ENCODE measurements at places on chromosomes 7 and 10.

- DNase-seq: no peak
Observed at GRCh38 chr7:105635197-105635596, 53.9 kb upstream of the EFCAB10 start.

- peak; percentile 70 for DNase-seq
Observed at GRCh38 chr10:59362959-59363381, 621 bp upstream of the FAM13C start.

DNA sequence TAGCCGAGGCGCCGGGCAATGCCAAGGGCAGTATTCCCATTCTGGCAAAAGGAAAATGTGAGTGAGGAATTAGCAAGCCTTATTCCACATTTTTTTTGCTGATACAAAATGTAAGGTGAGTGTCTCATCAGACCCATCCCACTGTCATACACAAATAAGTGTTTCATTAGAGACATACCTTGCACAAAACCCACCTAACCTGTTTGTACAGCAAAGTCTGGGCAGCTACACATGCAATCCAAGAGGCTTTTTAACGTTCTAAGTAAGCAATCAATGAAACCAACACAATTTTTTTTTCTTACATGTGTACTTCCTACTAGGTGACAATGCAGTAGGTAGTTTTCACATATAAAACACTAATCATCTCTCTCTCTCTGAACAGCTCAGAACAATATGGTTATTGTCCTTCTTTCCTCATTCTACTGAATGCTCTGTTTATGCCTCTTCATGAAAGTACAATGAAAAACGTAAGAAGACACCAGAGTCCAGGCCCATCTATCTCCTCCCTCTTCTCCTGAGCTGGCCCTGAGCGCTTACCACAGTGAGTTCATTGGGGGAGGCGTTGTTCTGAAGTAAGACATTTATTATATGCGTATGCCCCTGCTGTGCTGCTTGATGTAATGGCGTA, 217.2 kb downstream of the ANK3 start:
- no peak for DNase-seq

- no peak for DNase-seq
Observed at GRCh38 chr10:1860351-1860750, 123.0 kb upstream of the ADARB2 start.

DNA sequence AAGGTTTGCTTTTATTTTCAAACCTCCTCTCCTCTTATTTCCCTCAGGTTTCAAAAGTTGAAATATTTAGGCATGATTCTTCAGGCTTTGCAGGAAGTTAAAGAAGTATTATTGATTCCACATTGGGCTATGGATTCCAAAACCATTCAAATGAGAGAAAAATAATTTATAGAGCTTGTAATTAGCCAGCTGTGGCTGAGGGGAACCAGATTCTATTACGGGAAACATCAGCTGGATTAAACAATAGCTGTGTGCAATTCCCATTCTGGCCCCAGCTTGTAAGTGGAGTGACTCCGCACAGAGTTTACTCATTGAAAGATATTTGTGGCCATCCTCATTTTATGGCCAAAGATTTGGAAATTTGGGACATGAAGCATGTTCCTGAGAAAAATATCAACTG, 77.0 kb upstream of the PHYHIPL start:
- no peak for DNase-seq

DNA sequence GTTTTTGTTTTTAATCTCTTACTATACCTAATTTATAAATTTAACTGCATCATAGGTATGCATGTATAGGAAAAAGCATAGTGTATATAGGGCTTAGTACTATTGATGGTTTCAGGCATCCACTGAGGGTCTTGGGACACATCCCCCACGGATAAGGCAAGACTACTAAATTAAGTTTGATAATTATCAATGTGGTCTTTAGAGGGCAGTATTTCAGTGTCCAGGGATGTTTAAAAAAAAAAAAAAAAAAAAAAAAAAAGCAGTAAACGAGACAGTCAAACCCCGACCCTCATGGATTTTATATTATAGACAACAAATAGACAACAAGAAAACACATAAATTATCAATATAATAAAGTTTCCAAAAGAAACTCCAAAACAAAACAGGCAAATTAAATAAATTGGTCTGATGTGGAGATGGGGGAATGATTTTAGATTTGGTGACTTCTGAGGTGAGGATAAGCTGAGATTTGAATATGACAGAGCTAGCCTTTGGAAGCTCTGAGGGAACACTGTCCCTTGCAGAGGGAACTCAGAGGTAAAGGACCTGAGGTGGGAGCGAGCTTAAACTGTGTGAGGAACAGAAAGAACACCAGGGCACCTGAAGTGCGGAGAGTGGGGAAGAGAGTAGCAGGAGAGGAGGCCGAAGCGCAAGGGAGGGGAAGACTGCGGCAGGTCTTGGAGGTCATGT, 14.8 kb downstream of the ACSM6 start:
- no peak for DNase-seq

DNA sequence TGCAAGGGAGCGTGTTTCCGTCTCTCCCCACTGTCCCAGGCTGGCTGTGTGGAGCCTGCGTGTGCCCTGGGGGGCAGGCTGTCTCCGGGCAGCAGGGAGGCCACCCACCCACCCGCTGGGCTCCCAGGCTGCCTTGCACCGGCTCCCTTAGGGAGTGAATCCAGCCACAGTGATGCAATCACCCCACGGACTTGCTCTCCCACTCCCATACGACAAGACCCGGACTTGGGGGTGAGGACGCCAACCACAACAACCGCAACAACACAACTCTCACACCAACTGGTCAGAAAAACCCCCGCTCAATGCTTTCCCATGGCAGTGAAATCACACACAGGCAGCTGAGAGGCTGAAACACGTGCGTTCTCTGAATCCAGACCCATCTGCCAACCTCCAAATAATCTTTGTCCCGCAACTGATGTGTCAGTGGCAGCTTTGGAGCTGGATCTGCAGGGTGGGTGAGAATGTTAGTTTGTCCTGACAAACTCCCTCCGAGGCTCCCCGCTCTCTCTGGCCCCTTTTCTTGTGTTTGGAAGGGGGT, 62.7 kb upstream of the DDC start:
- no peak for DNase-seq

GRCh38 chr7:156173748-156174353, 361.6 kb upstream of the SHH start:
- DNase-seq: no peak

- DNase-seq: peak; percentile 88
Observed at GRCh38 chr10:79374312-79375191, 27.3 kb downstream of the PPIF start.

DNA sequence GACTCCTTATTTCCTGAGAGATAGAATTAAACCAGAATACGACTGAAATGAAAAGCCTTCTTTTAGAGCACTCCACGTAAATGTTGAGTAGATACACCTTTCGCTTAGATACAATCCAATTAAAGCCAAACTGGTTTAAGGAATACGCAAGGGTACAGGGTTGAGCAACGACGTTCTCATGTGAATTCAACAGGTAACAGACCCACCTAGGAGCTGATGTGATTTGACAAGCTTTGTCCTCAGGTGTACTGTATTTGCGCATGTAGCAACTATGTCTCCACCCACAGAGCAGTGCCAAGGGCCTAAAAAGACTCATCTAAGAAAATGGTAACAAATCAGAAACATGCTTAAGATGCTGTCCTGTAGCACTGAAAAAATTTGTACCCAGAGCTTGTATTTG, 139.6 kb downstream of the GATA3 start:
- no peak for DNase-seq

- no peak for DNase-seq
Observed at GRCh38 chr7:137932881-137933269, 69.0 kb downstream of the CREB3L2 start.

DNA sequence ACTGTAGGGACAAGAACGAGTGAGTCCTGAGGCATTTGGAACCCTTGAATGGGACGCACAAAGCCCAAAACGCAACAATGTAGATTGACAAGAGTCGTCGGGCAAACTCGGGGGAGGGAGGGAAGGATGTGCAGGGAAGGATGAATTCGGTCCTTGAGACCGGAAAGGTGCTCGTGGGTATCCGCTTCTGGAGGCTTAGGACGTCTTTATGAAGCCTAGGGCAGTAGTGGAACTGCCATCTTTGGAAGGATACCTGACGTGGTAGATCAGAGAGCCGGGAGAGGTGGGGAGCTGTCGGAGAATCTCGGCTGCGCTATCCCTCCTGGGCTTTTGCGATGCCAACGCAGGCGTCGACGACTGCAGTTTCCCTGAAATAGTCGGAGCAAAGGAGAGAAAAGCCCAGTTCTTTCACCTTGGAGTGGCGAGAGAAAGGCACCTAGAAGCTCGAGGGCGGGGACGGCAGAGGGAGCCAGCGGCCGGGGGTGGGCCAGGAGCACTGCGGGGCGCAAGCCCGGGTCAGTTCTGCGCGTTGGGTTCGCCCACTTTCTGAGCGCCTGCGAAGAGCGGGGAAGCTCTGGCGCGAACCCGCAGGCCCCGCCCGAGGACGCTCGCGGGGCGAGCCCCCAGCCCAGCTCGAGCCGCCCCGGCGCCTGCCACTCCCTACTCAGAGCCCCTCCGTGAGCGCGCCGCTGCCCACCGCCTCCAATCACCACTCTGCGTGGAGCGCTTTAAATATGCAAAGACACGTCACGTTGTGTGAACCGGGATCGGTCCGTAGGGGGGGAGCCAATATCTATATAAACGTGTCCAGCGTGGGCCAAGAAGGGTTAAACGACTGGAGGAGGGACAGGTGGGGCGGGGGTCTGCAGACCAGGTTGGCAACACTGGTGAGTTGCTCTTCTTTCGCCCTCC, at the start of gene CYP26C1:
CYP26C1 (plus strand) TSS at position 824 of the 912 bp plus-strand sequence. CDS start 466 bp downstream, outside the sequence.
- DNase-seq: no peak

DNA sequence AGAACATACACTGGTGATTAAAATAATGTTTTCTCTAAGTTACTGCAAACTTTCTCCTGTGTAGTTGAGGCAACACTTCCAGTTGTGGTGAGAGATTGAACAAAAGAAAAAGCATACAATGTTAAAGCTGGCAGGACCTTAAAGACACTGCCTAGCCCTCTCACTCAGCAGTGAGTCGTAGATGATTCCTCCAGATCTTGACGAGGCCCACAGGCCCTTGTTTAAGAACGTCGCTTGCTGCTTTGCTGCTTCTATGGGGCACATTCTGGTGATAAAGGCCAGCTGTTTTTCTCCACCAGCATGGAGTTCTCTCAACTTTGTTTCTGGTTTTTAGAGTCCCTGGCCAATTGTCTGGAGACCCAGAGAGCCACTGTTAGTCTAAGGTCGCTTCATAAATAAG, 2.8 kb upstream of the DENND11 start:
- no peak for DNase-seq

DNA sequence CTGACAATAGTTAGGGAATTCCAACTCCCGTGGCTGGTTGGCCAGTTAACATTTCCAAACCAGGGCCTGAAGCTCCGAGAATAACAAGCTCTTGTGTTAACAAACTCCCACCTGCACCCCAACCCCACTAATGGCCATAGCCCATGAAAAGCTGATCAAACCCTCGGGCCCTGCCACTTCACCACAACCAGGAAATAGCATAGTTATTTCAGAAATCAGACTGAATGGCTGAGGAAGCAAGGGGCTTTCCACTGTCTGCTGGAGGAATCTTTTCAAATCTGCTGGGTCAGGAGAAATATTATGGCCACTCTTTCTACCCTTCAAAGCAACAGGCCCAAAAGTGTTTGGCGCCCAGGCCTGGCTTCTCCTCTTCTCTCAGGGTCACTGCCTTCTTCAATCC, 145.6 kb downstream of the GLCCI1 start:
- no peak for DNase-seq

GRCh38 chr10:123606006-123606405, 60.1 kb upstream of the GPR26 start:
- no peak for DNase-seq

GRCh38 chr7:12056977-12057376, 154.1 kb upstream of the TMEM106B start:
- DNase-seq: no peak

DNA sequence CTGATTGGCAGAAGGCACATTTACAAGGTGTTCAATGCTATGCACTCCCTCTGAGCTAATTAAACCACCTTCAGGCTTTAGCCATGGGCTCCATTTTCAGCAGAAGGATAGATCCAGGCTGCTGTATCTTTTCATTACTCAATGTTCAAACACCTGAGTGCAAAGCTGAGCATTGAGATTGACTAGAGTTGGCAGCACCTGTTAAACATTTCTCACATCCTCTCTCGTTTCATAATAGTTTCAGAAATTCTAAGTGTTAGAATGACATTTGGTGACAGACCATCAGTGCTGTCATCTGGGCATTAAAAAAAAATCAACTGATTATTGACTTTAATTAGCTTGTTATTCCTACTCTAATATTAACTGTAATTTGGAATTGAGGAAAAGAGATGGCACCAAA, 187.1 kb upstream of the SEMA3E start:
- peak; percentile 24 for DNase-seq

DNA sequence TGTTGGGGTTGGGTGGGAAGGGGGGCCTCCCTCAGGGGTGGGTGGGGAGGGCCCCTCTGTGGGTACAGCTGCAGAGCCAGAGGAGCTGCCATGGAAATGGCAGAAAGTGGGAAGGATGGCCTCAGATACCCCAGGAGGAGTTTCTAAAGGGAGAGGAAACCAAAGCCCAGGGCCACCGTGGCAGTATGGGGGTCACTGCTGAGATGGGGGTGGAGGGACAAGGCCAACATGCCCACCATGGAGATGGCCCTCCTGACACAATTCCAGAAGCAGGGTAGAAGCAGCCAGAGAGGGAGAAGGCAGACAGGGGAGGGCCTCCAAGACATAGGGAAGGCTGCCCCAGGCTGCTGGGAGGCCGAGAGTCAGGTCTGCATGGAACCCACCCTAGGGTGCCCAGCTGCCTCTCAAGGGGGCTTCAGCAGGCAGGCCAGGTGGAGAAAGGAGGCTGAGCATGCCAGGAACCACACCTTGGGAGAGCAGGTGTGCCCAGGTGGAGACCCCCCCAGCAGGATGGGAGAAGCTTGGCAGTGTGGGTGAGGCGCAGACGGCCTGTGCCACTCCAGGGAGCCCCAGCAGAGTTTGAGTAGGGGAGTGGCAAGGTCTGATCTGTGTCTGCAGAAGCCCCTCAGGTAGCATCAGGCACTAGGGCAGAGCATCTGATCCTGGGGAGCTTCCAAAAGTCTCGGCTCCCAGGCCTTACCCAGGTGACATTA, 146.8 kb downstream of the ARHGAP22 start:
- DNase-seq: no peak

GRCh38 chr7:22364900-22365299, 7.9 kb upstream of the RAPGEF5 start:
- DNase-seq: no peak

GRCh38 chr7:130893441-130893894, 159.5 kb upstream of the KLF14 start:
- DNase-seq: no peak

DNA sequence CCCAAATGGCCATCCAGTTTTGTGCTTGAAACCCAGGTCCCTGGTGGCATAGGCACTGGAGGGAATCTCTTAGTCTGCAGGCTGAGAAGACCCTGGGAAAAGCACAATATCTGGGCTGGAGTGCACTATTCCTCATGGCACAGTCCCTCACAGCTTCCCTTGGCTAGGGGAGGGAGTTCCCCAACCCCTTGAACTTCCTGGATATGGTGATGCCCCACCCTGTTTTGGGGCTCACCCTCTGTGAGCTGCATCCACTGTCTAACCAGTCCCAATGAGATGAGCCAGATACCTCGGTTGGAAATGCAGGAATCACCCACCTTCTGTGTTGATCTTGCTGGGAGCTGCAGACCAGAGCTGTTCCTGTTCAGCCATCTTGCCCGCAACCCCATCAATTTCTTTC, 19.8 kb upstream of the NAMPT start:
- DNase-seq: no peak

GRCh38 chr10:53209944-53210611, 437.5 kb upstream of the MBL2 start:
- DNase-seq: peak; percentile 14

All from urothelium cell line (cell line).